ENCODE measurements at places on chromosomes 1 and 21.

DNA sequence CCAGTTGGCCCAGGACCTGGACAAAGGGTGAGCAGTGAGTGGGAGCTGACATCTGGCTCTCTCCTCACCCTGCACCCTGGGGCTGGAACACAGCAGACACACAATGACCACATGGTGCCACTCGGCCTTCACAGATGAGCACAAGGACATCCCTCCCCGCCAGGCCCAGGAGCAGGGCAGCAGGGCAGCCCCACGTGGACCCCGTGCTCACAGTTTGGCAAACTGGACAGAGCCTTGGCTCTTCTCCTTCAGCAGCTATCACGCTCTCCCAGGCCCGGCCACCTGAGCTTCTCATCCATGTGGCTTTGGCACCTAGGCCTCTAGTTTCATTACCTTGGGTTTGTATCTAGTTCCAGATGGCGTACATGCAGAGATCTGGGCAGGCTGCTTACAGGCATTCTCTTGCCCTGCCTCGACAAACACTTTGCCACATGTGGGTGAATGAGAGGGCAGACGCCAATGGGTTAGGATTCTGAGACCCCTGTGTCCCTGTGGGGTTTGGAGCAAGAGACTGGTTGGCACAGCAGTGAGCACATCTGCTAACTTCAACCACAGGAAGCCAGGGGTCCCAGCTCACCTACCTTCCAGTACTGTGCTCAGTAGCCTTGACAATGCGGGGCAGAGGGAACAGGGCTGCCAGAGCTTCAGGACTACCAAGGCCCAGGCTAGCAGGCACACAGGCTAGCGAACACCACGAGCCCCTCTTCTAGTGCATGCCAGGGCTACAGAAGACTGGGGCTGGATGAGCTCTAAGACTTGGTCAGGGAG, 3.4 kb upstream of the PTPRF start:
- no peak for DNase-seq

DNA sequence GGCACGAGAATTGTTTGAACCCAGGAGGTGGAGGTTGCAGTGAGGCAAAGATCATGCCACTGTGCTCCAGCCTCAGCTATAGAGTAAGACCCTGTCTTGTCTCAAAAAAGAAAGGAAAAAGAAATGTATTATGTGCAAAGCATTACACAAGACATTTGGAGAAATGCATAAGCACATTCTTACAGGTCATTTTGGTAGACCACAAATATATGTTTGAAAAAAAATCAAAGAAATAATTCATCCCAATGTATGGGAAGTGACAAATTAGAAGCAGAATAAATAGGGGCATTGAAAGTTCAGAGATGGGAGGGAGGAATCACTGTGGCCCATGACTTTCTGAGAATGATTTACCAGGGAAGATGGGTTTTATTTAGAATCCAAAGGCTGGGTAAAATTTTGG, 283.5 kb upstream of the ADAMTS5 start:
- DNase-seq = no peak

DNA sequence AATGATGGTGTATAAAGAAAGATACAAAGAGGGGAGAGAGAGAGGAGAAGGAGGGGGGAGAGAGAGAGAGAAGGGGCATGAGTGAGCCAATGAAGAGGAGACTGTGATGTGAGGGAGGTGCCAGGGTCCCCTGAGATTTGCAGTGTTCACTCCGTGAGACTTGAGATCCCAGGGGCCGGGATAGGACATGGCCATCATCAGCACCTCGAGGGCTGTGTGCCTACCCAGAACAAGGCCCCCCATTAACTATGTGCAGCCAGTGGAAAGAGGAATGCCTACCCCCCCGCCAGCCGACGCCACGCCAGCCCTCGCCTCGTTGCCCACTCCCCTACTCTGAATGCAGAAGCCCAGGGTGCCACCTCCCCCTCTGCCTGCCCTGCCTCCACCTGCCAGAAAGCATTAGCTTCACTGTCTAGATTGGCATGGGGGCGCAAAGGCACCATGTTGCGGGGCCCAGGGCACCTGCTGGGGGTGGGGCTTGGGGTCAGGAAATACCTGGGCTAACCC, 14.8 kb downstream of the LGR6 start:
- DNase-seq = no peak

DNA sequence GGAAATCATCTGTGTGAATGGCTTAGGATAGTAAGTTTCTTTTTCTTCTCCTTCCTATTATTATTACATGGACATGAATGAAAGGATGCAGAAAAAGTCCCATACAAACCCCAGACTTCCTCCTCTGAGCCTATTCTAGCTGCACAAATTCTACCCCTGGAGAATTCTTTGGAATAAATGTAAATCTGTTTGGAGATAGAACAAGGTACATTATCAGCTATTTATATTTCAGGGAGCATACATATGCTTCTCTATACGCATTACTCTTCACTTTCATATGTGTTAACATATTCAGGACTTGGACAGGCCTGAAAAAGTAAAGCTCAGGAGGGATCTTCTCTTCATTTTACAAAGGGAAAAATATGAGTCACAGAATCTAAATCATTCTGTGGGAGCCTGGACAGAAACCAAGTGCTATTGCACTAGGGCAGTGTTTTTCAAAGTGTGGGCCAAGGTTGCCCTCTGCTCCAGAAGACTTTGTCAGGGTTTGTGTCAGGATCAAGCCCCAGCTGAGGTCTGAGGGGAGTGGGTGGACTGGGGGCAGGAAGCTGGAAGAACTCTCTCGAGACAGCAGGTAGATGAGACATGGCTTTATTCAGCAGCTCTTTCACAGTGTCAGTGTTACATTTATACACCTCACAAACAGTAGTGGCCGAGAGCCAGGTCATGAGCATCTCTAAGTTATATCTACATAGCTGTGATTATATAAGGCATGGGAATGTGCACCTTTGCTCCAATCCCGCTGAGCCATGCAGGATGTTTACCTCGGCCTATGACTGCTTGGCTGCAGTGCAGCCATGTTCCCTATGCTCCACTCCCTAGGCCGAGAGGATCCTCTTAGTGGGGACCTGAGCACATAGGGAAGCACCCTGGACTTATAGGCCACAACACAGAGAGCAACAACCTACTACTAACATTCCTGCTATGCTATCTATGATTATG, 114.3 kb downstream of the GDAP2 start:
- DNase-seq = no peak

DNA sequence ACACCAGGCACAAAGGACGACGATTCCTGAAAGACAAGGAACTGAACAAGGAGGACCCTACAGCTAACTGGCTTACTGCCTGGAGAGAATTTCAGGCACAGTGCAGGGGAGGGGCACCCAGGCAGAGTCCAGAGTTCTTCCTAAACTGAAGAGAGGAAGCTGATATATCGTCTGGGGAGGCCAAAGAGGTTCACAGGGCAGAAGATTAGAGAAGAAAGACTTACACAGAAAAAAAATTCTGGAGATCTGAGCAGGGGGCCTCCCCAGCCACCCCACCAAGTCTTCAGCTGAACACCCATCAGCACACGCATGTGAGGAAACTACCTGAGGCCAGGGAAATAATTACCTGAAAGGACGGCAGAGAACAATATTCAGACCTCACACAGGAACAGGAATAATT, 24.6 kb downstream of the SORT1 start:
- DNase-seq = no peak

- DNase-seq = no peak
These were observed 416.9 kb downstream of the PTPRU start for GRCh38 chr1:29653034-29653810.

DNA sequence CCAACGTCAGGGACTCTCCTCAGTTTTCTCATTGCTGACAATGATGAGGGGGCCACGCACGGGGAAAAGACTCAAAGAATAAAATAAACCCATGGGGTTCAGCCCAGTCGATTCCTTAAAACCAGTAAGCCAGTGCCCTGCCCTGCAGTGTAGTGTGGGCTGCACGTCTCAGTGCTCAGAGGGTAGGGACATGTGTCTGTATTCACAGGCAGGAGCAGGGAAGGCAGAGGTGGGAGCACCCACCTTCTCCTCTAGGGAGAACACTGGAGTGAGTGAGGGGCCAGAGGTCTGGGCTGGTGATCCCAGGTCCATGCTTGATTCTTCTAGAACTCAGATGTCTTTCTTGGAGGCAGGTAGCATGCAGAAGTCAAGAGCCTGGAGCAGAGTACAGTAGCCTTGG, 303.6 kb downstream of the MATN1 start:
- DNase-seq = no peak

GRCh38 chr1:89260566-89261255, 11.9 kb downstream of the GBP5 start:
- no peak for DNase-seq

DNA sequence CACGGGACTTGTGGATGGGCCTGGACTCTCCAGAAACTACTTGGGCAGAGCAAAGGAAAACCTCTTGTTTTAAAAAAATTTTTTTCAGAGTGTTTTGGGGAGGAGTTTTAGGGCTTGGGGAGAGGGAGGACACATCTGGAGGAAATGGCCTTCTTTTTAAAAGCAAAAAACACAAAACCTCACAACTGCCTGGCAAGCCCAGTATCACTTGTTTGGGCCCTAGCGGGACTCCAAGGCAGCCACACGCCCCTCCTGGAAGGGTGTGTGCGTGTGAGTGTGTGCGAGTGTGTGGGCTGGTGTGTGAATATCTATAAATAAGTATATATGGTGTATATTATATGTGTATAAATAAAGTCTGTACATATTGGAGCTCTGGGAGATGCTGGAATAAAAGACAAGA, 57.7 kb upstream of the ACTL8 start:
- DNase-seq = no peak

- DNase-seq = no peak
These were observed 2.7 kb upstream of the PALMD start for GRCh38 chr1:99643021-99643779.

- DNase-seq = no peak
These were observed 58.3 kb downstream of the RGS5 start for GRCh38 chr1:163144418-163144817.

- DNase-seq = no peak
These were observed 5.1 kb downstream of the DISC1 start for GRCh38 chr1:231631717-231632116.

DNA sequence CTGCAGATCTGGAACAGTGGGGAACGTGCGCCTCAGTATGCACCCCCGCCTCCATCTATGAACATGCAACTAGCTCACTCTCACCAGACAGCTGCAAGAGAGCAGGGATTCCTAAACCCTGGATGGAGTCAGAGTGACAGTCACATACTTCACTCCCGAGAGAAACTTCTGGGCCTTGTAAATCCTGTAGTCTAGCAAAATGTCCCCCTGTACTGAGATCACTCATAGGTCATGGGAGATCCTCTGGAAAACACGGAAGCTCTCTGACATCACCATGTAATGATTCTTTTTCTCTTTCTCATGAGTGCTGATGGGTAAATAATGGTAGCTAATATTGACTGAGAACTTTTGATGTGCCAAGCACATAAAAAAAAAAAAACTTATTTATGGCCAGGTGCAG, 23.4 kb upstream of the TARDBP start:
- no peak for DNase-seq

- DNase-seq = no peak
These were observed 94.5 kb downstream of the SYT2 start for GRCh38 chr1:202615501-202616354.

GRCh38 chr1:30290581-30290980, 432.8 kb downstream of the MATN1 start:
- DNase-seq = no peak

Data from activated T-helper 1 cell treated with anti-CD3 and anti-CD28 coated beads, Interleukin-2, amount 50 U/mL, for 16 hours (primary cell).